Stimulated activated CD8-positive, alpha-beta memory T cell treated with anti-CD3 and anti-CD28 coated beads, Interleukin-7, amount 100 ng/mL, for 1 hour (primary cell): ENCODE measurements at places on chromosomes 2 and 18.

- DNase-seq: no peak
These were observed 138.9 kb upstream of the KLHL14 start for GRCh38 chr18:32911660-32912284.

GRCh38 chr18:14928396-14928795 is 180.4 kb downstream of the ANKRD30B start:
- no peak for DNase-seq

GRCh38 chr2:126413079-126413478 is 242.9 kb upstream of the GYPC start:
- no peak for DNase-seq

DNA sequence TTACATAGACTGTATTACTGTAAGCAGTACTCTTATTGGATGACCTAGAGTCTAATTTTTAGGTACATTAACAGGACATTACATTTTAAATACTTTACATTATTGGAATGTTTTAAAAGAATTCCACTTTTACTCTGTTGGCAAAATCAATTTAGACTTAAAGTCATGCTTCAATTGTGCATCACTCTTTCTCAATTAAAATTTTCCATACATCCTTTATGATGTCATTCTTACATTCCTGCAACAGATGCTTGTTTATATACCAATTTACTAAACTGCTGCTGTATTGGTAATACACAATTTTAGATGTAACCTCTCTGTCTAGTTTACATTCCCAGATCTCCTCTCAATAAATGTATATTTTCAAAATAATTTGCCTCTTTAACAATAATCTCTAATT is 440.1 kb downstream of the ZEB2 start:
- DNase-seq: no peak

- no peak for DNase-seq
These were observed 402.5 kb upstream of the TRIB2 start for GRCh38 chr2:12314127-12314760.

GRCh38 chr2:208477741-208478140 is 71.1 kb downstream of the PTH2R start:
- DNase-seq: no peak

GRCh38 chr2:169237286-169237685 is 125.0 kb downstream of the LRP2 start:
- no peak for DNase-seq

DNA sequence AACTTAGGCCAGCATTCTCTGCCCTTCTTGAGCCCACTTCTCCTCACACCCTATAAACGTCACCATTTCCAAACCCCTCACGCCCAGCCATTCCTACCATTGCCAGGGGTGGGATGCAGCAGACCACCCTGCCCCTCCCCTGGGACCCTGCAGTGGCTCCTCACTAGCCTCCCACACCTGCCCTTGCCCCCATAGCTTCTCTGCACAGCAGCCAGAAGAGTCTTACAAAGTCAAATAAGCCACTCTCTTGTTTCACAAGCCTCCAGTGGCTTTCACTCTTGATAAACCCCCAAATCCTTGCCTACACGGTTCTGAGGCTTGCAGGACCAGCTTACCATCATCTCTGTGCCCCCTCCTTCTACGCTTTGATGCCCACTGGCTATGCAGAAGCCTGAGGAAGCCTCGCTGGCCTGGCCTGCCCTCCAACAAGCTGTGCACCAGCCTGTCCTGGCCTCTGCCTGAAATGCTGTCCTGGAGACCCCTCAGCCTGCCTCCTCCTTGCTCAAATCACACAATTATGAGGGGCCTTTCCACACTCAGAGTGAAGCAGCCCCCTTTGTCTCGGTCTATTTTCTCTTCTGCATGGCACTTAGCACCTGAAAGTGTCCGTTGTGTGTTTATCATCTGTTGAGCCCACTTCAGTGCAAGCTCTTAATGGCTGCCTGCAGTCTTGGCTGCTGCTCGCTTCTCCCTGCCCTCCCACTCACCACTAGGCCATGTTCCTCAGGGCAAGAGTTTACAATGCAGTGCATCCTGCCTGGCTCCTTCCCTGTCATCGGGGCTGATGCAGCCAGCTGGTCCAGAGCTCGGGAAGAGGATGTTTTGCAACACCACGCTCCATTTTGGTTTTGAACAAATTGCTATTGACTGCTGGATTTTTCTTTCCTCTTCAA is 82.6 kb upstream of the RGPD5 start:
- DNase-seq: no peak

- peak; percentile 51 for DNase-seq
These were observed 4.4 kb downstream of the ANKRD23 start for GRCh38 chr2:96839293-96839874.

DNA sequence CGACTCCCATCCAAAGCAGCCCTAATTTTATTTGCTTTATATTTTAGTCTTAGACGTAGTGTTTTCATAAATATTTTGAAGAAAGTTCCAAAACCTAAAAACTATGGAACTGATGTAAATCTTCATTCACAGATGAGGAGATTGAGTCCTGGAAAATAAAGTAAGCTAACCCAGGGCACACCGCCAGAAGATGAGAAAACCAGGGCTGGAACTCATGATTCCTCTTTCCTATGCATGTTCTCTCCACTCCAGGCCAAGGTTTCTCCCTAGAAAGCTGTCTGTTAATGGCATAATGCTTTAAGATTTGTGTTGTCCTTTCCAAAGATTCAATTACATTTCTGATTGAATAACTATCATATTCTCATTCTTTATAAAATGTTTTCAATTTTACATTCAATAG is 78.4 kb upstream of the ZC3H15 start:
- no peak for DNase-seq

GRCh38 chr2:16227811-16228462 is 287.6 kb downstream of the MYCN start:
- DNase-seq: no peak

GRCh38 chr2:158213773-158214172 is 112.1 kb downstream of the UPP2 start:
- DNase-seq: no peak

DNA sequence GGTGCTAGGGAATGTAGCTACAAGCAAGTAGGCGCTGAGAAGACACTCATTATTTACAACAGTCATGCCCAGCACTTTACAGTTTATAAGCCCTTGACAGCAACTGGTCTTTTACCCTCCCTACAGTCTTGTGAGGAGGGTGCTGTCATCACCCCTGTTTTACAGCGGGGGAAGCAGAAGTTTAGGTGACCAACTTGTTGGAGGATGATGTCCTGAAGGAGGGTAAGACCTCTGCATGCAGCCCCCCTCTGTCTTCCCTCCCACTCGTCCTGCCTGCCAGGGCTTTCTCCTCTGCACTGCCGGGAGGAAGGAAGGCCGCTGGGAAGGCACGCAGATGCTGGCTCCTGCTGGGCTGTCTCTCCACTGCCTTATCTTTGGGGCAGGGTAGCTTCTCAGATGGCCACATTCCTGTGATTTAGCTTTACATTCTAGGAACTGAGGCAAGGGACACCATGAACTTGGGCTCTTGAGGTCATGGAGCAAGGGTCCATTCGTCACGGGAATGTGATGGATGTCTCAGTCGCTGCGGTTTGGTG is 972 bp downstream of the IL1R1 start:
- DNase-seq: no peak

GRCh38 chr2:41204315-41204714 is 752.4 kb upstream of the SLC8A1 start:
- no peak for DNase-seq

DNA sequence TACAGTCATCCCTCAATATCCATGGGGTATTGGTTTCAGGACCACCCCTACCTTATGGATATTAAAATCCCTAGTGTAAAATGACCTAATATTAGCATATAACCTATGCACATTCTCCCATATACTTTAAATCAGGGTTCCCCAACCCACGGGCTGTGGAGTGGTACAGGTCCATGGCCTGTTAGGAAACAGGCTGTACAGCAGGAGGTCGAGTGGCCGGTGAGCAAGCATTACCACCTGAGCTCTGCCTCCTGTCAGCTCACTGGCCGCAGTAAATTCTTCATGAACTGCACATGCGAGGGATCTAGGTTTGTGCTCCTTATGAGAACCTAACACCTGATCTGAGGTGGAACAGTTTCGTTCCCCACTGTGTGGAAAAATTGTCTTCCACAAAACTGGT is 73.8 kb downstream of the RIF1 start:
- no peak for DNase-seq

GRCh38 chr2:10517351-10518043 is 69.4 kb upstream of the ODC1 start:
- DNase-seq: no peak

- no peak for DNase-seq
These were observed 63.3 kb downstream of the COL3A1 start for GRCh38 chr2:189037518-189037917.

GRCh38 chr2:68274022-68274421 is 21.7 kb upstream of the PPP3R1 start:
- no peak for DNase-seq

DNA sequence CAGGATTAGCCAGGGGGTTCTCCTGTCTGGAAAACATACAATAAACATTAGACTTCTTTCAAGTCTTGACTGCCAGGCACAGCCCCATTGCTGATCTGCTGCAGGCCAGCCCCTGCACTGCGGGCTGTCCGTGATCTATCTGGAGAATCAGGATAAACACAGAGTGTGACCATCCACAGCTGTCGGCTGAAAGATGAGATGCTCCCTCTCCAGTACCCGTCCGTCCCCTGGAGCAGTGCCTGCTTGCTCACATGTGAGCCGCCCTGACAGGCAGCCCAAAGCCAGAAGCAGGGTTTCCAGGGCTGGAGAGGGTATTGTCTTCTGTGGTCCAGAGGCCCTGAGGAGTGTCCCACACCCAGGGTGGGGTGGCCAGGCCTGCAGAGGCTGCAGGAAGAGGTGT is 46.1 kb upstream of the FOSL2 start:
- DNase-seq: no peak

DNA sequence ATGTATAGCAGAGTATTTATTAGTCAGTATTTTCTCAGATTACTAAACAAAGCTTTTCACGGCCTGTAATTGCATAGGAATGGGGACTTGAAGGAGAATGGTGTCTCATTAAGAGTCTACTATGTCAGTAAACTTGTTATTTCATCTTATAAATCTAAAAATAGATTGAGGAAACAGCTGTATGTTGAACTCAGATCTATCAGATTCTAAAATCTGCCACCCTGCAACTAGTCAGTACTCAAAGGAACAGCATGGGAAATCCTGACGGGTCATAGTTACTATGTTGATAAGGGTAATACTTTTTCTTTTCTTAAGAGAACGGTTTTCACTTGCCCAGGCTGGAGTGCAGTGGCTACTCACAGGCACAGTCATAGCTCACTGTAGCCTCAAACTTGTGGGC is 70.2 kb upstream of the EMILIN2 start:
- no peak for DNase-seq

- no peak for DNase-seq
These were observed 31.2 kb downstream of the GLS start for GRCh38 chr2:190911813-190912212.

DNA sequence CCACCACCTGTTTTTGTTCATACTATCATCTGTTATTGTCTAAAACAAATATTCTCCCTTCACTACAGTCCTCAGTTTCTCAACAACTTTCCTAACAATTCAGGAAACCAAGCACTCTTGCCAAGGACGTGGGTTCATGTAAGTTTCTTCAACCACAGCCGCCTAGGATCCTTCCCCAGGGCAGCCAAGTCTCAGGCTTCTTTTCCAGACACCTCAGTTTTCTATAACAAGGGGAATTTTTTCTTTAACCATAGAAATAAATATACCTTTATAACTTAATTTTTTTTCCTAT is 39.4 kb upstream of the AGPS start:
- no peak for DNase-seq

DNA sequence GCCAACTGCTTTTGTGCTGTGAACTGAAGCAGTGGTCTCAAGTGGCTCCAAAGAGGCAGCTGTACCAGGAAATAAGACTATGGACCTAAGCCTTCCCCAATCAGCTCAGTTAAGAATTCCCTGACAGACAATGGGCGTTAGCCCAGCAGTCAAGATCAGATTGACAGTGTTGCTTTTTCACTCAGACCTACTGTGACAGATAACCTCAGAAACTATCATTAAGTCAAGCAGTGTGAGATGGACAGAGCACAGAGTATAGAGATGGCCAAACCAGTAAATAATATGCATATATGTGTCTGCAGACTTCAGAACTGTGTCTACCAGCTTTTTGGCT is 215.3 kb downstream of the ZFP36L2 start:
- no peak for DNase-seq

GRCh38 chr2:96142217-96143113 is 2.8 kb downstream of the DUSP2 start:
- DNase-seq: no peak

DNA sequence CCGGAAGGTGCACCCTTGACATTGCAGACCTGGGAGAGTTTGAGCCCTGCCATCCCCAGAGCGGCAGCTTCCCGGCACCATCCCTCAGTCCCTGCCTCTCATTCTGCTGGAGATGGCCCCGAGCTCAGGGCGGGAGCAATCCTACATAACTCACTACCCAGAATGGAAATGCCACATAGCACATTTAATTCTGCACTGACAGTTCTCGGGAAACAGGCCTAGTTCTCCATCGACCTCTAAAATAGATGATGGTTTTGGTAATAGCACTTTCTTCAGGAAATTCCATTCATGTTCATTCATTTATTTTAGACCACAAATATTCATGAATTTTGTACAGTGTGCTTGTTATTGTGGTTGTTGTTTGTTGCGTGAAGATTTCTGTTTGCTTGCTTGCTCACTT is 92.9 kb upstream of the SLC14A2 start:
- DNase-seq: no peak

- DNase-seq: no peak
These were observed 19.2 kb upstream of the UGP2 start for GRCh38 chr2:63822478-63822877.

- no peak for DNase-seq
These were observed 88.0 kb upstream of the SETBP1 start for GRCh38 chr18:44592639-44593038.

DNA sequence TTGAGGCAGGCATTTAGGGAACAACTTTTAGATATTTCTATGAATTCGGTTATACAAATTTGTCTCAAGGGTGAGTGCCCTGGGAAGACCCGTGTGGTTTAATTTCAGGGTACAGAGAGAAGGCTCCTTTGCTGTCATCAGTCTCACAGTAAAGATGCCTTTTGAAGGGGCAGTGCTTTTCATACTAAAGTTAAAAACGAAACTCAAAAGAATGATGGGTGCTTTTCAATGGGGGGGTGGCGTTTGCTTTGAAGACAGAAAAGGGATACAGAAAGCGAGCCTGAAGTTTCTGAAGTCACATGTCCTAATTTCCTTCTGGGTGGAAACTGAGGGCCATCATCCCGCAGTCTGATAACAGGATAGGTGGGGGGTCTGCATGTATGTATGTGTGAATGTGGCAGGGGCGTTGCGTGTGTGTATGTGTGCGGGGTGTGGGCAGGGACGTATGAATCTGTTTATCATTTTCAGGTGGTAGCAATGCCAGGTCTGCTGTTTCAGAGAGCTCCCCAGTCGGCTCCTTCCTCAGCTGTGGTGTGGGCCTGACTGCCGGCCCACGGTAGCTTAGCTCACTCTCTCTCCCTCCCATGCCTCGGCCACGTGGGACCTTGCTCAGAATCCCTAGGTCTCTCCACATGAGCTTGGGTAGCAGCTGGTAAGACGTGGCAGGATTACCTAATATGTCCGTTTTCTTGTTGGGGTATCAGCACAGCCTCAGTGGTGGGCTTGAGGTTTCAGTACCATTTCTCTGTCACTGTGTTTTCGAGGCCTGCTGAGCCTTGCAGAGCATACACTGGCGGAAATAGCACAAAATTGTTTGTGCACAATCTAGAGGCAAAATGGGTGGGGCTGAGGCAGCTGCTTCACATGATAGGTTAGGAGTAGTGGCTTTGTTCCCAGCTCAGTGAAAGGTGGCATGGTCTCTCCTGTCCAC is 32.7 kb downstream of the ARHGAP25 start:
- no peak for DNase-seq
